GM12892 (cell line): ENCODE measurements at places on chromosomes 6 and 20.

DNA sequence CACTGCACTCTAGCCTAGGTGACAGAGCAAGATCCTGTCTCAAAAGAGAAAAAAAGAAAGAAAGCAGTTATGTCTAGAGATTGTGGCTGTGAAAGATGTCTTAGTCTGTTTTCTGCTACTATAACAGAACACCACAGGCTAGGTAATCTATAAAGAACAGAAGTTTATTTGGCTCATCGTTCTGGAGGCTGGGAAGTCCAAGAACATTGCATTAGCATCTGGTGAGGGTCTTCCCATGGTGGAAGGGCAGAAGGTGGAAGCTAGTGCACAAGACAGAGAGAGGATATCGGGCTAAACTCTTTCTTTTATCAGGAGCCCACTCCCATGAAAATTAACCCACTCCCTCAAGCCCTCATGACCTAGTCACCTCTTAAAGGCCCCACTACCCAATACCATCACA, 16.2 kb upstream of the RALY start:
- DNase-seq, result no peak

GRCh38 chr6:128167552-128167951, 266.7 kb upstream of the THEMIS start:
- DNase-seq, result no peak

- DNase-seq, result no peak
Observed at GRCh38 chr6:118177720-118178119, 270.7 kb downstream of the SLC35F1 start.

DNA sequence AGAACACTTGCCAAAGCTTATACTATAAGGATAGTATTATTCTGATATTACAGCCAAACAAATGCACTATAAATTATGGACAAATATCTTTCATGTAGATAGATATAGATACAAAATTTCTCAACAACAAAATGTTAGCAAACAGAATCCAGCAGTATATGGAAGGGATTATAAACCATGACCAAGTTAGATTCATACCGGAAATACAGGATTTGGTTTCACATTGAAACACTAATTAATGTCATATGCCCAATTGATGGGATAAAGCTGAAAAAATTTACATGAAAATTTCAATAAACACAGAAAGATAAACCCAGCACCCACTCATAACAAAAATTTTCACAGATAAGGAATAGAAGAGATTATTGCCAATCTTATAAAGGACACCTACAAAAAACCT, 770.3 kb upstream of the SLC35B3 start:
- DNase-seq, result no peak

- no peak for DNase-seq
Observed at GRCh38 chr20:41476013-41476441, 109.4 kb upstream of the EMILIN3 start.

DNA sequence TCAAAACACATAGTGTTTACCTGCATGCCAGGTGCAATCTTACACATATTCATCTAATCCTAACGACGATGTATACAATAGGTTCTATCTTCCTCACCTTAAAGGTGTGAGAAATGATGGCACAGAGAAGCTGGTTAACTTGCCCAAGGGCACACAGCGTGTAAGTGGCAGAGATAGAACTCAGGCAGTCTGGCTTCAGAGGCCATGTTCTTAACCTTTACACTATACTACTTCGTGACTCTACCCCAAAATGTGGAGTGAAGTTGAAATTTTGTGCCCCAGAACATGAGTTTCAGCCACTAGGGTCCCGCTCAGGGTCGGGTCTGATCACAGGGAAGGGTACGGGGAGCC, 584 bp downstream of the VPS52 start:
- DNase-seq, result no peak

DNA sequence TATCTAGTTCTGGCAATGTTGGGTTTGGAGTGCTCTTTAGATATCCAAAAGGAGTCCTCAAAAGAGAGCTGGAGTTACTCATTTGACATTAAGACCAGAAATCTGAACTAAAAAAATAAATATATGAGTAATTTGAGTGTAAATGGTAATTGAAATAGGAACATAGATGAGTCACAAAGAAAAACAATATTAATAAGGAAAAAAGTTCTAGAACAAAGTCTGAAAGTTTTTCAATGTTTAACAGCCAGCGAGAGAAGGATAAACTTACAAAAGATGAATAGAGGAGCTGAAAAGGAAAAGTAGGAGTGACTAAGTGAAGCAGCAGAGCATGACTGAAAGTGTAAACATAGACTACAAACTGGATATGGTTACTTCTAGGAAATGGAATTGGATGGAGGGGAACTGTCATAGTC, 46.8 kb downstream of the EPM2A start:
- DNase-seq, result no peak

- no peak for DNase-seq
Observed at GRCh38 chr6:122790423-122791309, 1.6 kb downstream of the SMPDL3A start.

GRCh38 chr6:112298021-112298745, 43.8 kb upstream of the LAMA4 start:
- DNase-seq, result no peak

DNA sequence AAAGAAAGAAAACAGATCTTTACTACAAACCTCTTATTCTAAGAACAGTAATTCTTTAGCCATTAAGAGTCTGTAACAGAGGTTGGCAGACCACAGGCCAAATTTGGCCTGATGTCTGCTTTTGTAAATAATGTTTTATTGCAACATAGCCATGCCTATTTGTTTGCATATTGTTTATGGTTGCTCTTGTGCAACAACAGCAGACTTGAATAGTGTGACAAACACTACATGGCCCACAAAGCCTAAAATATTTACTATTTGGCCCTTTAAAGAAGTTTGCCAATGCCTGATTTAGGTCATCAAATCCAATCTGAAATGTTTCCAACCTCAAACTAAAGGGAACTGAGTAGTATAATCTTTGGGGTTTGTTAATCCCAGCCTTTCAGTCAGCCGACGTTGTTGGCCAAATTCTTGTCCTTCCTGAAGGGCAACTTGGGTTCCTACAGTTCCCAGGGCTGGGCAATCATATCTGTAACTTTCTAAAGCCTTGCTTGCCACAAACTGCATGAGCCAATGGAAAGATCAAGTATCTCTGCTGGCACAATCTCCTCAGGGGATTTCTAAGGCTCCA, 33.9 kb upstream of the TBC1D20 start:
- no peak for DNase-seq
